ENCODE measurements at places on chromosomes 2 and 18.

DNA sequence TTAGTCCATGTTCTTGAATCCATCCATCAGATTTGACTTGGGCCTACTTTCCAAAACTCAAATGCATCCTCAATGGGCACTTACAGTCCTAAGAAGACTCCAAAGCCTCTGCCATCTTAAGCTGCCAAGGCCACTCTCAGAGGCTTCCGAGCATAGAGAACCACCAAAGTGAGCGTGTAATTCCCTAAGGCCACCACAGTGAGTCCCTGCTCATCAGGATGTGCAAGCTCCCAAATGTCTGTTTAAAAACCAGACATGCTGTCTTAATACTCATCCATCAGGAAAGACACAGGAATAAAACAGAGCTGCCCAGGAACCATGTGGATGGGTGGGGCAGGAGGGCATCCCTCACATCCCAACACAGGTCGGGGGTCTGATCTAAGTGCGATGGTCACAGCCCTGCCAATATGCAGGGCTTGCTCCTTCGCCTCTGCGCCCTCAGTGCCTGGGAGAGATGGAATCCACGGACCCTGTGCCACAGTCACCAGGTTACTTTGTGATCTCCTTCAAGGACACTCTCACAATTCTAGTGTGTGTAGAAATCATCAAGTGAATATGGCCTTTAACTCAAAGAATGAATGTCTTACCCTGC is 80.4 kb downstream of the POLR1A start:
- DNase-seq = no peak

GRCh38 chr2:173690349-173690748 is 274.8 kb downstream of the SP3 start:
- no peak for DNase-seq

- DNase-seq = no peak
These were observed 824.0 kb downstream of the SLC4A3 start for GRCh38 chr2:220451438-220451837.

GRCh38 chr2:33380001-33380609 is 96.3 kb upstream of the RASGRP3 start:
- DNase-seq = no peak

GRCh38 chr2:136117909-136118818 is at the start of gene CXCR4:
TSS of gene CXCR4 (minus strand) at chr2:136118149. CDS start at chr2:136118060, 89 bp downstream.
- peak; percentile 90 for DNase-seq

All from stimulated activated CD8-positive, alpha-beta memory T cell treated with anti-CD3 and anti-CD28 coated beads, Interleukin-7, amount 100 ng/mL, for 1 hour (primary cell).